ENCODE measurements at places on chromosomes 3 and 15.

GRCh38 chr15:96690733-96691132 is 360.2 kb downstream of the NR2F2 start:
- no peak for DNase-seq

DNA sequence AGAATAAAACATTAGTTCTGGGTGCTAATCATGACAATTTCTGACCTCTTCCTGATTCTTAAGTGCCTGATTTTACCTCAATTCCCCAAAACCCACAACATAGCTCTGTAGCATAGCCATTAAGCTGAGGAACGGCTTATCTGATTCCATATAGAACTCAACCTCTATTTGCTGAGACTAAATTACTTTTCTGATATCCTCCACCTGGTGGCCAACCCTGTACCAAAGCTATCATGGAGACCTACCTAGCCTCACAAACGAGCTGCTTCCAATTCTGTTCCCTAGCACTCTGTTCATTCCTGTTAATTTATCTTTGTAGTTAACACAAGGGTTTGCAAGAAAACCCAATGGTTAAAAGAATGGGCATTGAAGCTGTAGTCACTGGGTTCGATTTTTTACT is 245.2 kb downstream of the PLOD2 start:
- no peak for DNase-seq

GRCh38 chr3:52874864-52875587 is 22.3 kb downstream of the STIMATE start:
- DNase-seq: no peak

DNA sequence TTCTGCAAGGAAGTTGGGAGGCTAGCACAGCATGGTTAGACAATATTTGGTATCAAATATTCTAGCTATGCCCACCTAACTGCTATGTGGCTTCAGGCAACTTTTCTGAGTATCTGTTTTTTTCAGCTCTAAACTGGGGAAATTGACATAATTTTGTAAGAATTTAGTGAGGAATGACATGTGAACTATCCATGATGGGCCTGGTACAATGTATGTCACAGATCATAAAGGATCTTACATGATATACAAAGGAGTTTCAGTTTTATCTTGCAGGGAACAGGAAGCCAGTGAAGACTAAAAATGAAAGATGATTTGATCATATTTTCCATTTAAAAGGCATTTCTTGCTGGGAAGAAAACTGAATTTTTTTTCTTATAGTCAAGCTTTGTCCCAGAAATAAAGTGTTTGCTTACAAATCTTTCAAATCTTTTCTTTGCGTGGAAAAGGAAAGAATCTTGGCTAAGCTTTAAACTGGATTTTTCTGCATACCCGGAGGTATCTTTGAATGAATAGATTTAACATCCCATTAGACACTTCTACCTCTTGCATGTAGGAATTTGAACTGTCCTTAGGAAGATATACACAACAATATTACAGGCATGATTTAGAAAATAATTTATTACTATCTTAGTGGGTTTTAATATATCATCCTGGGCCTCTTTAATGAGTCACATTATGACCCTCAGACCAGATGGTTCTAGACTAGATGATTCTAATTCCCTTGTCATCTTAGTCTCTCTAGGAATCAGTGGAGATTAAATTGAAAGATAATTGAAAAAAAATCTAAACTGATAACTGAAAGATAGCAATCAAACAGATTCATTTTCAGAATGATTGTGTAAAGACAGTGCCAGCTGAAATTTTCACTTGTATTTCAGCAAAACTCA is 436.0 kb upstream of the THBS1 start:
- DNase-seq: no peak

DNA sequence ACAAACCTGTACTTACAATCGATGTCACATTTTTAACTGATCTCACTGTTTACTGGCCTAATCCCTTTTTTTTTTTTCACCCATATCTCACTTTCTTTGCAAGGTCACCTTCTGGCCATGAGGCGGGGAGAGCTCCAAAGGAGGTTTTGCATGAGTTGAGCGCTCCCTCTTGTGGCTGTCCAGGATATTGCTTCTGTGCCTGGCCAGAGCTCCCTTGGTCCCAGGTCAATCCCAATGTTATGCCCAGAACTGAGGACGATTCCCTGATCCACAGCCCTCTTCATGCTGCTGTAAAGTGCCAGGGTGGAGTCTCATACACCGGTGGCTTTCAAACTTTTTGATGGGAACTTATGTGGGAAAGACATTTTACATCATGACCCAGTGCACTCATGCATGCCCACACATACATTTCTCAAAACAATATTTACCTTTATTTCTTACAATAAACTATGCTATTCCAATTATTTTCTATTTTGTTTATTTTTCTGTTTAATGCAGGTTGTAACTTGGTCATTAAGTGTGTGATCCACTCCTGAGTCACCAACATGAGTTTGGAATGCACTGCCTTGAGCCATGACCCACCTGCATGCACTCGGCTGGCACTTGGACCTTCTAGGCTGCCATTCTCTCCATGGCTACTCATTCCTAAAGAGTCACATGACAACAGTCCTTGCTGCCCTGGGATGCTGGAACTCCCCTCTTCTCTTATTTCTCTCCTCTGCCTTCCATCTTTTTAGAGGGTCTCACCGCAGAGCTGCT is 9.6 kb upstream of the SST start:
- DNase-seq: peak; percentile 87

GRCh38 chr3:139774560-139775302 is 97.0 kb upstream of the NMNAT3 start:
- DNase-seq: peak; percentile 29
